NCI-H187 treated with DMSO at 0.1 percent for 48 hours (cell line): ENCODE measurements at places on chromosomes 4 and X.

GRCh38 chr4:21517126-21517859 lies 431.3 kb downstream of the KCNIP4 start:
- DNase-seq = no peak

GRCh38 chrX:105752338-105752956 lies 69.9 kb upstream of the NRK start:
- DNase-seq = no peak

DNA sequence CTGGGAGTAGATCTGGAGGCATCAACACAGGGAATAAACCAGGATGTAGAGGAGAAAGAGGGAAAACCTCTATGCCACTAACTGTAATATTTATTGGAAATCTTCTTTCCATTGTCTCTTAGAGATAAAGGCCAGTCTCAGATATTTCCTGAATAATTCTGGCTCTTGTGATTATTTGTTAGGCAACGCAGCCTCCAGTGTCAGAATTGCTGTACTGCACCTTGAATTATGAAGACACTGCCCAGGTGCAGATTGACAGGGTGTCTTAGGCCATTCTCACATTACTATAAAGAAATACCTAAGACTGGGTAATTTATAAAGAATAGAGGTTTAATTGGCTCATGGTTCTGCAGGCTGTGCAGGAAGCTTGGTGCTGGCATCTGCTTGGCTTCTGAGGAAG lies 100.7 kb upstream of the ZDHHC15 start:
- DNase-seq = no peak

DNA sequence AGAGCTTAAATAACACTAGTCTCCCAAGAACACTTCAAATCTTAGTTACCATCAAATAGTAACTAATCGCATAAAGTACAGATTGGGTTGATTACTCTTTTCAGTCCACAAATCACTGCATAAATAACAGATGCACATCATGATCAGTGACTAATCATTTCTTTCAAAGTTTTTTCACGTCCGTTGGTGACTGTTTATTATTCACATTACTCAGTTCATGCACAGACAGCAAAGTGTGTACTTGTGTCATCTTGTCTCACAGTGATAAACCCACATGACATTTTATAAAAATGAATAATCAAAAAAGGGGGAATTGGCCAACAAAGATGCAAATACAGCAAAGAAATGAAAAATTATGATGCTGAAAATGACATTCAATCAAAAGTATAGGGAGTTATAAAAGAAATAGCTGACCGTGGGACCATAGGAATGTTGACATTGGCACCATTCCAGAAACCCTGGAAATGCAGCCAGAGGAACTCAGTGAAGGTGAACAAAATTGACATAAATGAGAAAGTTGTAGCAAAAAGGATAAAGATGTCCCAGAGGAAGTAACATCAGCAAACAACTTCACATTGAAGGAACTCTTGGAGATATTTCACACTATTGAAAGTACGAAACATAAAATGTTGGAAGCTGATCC lies 161.5 kb downstream of the SOX3 start:
- DNase-seq = no peak

GRCh38 chr4:41683326-41683725 lies 65.2 kb downstream of the PHOX2B start:
- no peak for DNase-seq

GRCh38 chrX:43949669-43950068 lies 23.5 kb downstream of the NDP start:
- DNase-seq = no peak

DNA sequence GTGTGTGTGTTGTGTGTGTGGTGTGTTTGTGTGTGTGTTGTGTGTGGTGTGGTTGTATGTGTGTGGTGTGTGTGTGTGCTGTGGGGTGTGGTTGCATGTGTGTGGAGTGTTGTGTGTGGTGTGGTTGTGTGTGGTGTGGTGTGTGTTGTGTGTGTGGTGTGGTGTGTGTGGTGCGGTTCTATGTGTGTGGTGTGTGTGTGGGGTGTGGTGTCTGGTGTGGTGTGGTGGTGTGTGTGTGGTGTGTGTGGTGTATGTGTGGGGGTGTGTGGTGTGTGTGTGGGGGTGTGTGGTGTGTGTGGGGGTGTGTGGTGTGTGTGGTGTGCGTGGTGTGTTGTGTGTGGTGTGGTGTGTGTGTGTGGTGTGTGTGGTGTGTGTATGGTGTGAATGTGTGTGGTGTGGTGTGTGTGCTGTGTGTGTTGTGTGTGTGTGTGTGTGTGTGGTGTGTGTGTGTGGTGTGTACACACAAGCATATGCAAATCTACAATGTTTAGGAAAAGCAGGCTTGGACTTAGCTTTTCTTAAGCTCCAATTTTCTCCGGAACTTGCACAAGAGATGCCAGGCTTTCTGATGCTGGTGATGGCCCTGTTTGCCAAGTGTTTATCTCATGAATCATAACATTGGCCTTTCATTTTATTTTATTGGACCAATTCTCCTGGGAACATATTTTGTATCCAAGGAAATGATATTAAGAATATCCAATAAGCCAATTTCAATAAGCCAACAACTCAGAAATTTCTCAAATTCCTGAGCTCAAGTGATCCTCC lies 148.7 kb downstream of the SPATA18 start:
- no peak for DNase-seq

GRCh38 chr4:42390622-42391354 lies 6.5 kb upstream of the SHISA3 start:
- DNase-seq = no peak

- no peak for DNase-seq
These were observed 40.0 kb upstream of the PDGFRA start for GRCh38 chr4:54189140-54189539.

DNA sequence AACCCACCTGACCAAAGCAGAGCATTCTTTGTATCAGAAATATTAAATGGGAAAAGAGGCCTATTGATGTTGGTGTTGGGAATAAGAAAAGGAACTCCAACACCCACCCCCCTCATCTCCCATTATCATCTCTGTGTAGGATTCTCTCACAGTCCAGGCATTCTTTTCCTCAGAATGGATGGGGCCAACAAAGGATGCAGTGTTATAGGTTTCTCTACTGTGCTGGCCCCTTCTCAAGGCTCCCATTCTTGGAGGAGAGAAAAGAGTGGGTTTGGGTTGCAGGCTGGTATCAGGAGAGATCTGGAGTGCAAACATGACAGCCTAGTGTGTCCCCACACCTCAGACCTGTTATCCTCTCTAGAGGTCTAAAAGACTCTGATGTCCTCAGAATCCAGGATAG lies 59.6 kb downstream of the UGT8 start:
- no peak for DNase-seq

DNA sequence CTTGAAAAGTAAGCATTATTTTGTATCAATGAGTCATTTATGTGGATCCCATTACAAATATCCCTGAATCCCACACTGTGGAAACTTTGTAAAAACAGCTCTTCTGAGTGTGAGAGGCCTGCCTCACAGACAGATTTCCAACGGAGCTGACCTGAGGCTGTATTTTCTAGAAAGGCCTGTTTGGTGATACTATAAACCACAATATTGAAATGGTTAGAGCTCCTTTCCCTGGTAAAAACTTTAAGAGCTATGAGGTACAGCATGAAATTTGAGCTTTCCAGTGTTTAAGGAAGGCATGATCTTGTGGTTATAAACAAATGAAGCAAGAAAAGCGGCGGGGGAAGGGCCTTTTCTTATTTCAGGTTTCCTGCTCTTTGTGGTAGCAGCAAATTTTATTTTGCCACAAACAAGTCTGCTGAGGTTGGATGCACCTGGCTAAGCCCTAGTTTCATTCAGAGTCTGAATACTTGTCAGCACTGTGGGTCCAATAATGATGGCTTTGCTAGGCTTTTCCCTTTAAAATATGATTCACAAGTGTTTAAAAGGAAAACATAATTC lies 86.8 kb upstream of the ETNPPL start:
- DNase-seq = no peak
